ENCODE measurements at places on chromosomes 2 and 18. TPM values are rescaled to one million over a fixed set of nuclear protein-coding genes. Genes with fewer than 3 reads are reported as not detected.

GRCh38 chr2:209936106-209936666 lies 66.3 kb upstream of the RPE start:
- DNase-seq, result no peak

GRCh38 chr2:119772128-119772527 lies 12.4 kb downstream of the PTPN4 start:
- DNase-seq, result no peak

DNA sequence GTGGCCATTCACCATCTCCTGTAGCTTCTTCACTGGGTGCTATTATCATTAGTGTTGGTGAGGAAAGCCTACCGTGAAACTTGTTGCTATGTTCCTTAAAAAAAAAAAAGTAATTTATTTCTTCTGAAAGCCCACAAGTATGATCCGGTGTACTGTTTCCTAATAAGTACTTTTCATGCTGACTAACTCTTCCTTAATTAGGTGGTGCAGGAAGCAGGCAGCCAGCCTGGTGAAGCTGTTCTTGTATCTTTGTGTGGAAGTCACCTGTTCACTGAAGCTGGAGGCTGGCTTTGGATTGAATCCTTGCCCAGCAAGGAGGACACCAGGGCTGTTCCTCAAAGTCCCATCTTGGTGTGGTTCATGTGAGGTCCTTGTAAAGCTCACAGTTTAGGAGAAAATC lies 321.7 kb upstream of the THSD7B start:
- DNase-seq, result no peak

GRCh38 chr2:190553254-190553653 lies 18.7 kb upstream of the NEMP2 start:
- DNase-seq, result no peak

- DNase-seq, result no peak
Observed at GRCh38 chr2:88813612-88814011, 122.1 kb downstream of the RPIA start.

DNA sequence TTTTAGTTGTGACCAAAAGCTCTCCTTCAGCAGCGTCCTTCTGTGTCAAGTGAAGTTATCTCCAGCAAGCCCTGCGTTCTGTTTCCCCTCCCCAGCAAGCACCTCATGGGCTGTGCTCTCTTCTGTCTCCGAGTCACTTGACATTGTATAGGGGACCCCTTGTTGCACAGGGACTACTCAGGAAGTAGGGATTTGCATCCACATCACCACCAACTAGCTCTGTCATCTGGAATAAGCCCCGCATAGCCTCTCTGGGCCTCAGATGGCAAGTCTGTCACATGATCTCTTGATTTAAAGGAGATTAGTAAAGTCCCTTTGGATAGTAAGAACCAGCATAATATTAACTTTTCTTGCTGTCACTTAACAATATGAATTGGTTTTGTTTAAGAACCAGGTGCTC lies 32.0 kb upstream of the STPG4 start:
- no peak for DNase-seq

NOSTRIN gene
- 20.8 TPM for total RNA-seq

ACKR3 gene
- total RNA-seq, result 25.0 TPM

INHBB gene
- 9.4 TPM for total RNA-seq

RIT2 gene
- not detected for total RNA-seq

EML6 gene
- 2.9 TPM for total RNA-seq

IL1A gene
- 0.53 TPM for total RNA-seq

All from lower leg skin (tissue), 4 donors.